ENCODE measurements at places on chromosomes 2 and 18.

DNA sequence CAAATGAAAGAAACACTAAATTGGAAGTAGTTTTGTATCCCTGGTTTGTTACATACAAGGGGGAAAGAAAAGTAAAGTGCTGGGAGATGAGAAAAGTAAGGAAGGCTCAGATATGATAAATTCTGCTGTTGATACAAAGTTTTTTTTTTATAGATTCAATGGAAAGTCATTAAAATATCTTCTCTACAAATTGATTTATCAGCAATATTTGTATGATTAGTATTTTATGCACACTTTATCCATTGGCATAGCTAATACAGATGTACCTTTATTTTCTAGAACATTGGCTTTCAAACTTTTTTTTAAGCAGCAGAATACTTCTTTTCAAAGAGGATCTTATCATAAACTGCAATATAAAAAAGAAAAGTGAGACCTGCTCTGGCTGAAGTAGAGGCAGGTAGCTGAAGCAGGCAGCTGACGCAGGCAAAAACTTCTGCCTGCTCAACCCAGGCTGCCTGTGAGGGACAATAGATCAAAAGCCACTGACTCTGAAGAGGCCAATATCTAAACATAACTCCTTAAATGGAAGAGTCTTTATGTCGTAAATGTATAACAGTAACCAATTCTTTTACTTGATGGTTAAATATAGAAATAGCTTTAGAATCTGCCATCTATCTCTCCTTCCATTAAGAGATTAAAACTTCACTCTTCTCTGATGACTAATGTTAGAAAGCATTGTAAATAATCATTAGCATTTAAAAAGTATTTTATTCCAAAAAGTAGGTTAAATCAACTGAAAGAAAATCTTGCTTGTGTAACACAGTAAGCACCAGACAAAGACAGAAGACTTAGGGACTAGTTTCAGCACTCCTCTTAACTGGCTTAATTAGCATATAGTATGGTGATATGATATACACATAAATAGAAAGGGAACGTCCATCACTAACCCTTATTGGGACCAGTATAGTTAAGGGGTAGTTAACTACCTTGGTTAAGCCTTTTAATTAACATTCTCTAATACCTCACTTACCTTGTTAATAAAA is 174.2 kb downstream of the SLC39A10 start:
- DNase-seq: no peak

GRCh38 chr2:114032705-114033104 is 142.8 kb downstream of the ACTR3 start:
- DNase-seq: no peak

GRCh38 chr2:17747684-17748452 is 5.7 kb downstream of the SMC6 start:
- DNase-seq: no peak

GRCh38 chr2:17877811-17878280 is 621 bp upstream of the KCNS3 start:
- DNase-seq: peak; percentile 68

- DNase-seq: no peak
Observed at GRCh38 chr2:118016911-118017310, 3.0 kb upstream of the CCDC93 start.

DNA sequence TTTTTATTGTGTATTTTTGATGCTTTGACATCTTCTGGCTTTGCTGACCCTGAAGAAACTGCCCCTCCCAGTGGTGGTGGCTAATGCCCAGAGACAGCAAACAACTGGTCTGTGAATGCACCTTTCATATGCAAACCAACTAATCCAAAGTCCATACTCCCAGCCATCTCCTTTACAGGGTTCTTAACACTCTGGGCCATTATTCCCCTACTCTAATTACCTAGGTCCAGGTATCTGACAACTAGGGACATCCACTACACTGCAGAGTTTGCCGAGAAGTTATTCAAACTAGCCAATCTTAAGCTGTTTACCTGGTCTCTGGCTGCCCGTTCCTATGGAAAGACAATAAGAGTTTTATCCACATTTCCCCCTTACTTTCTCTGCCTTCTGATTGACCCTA is 73.6 kb downstream of the FSHR start:
- no peak for DNase-seq

DNA sequence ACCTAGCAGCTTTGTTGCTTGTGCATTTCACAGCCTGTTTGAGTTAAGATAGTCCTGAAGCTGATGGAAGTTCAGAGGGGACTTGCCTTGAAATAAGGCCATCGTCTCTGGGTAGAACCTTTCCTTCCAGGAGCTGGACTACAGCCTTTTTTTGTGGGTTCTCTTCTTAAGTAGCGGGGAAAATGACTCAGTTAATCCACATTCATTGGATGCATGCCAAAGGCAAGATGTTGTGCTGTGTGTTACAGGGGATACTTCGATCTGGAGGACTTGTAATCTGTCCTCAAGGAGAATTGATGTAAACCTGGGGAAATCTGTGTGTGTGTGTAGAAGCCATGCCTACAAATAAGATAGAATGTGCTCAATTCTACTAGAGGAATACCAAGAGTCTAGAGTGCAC is 46.8 kb downstream of the RPIA start:
- no peak for DNase-seq

DNA sequence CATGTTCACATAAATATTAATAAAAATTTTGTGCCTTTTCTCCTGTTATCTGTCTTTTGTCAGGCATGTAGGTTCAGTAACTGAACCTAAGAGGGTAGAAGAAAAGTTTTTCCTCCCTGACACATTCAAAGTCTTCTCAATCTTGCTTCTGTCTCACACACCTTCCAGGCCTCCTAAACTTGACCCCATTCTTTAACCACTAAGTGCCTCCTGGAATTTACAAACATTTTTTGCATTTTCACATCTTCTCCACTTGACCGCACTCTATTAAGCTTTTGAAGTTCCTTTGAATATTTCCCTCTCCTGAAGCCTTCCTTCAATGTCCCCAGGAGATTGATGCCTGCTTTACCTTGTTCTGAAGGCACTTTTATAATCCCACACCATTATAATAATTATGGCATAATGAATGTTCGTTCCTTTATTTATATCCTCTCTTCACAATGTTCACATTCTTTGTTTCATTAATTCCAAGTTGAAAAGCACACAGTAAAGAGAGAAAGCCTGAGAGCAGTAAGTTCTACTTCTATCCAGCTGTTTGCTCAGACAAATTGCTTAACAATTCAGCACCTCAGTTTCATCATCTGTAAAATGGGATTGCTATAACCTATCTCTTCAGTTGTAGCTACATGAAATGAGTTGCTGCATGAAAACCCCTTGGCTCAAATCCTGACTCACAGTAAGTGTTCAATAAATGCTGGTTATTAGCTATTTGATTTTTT is 184.8 kb upstream of the KLHL29 start:
- no peak for DNase-seq

All from eye (tissue), 1 donor.